Stimulated activated CD4-positive, alpha-beta T cell treated with anti-CD3 and anti-CD28 coated beads, Interleukin-15, amount 100 ng/mL, for 1 hour (primary cell): ENCODE measurements at places on chromosomes 3 and 15.

DNA sequence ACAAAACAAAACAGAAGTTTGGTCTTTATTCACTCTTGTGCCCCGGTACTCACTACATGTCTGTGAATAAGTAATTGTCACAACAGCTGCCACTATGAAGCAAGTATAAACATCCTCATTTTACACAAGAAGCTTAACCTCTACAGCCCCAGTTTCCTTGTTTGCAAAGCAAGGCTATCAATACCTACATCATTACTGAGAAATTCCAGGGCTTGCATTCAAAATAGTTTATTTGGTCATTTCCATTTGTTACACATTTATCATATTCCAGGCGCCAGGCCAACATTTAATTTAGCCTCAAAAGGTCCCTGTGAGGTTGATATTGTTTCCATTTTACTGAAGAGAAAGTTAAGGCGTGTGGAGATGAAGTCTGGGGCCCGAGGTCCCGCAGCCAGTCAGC lies 161.4 kb upstream of the LRTM1 start:
- no peak for DNase-seq

DNA sequence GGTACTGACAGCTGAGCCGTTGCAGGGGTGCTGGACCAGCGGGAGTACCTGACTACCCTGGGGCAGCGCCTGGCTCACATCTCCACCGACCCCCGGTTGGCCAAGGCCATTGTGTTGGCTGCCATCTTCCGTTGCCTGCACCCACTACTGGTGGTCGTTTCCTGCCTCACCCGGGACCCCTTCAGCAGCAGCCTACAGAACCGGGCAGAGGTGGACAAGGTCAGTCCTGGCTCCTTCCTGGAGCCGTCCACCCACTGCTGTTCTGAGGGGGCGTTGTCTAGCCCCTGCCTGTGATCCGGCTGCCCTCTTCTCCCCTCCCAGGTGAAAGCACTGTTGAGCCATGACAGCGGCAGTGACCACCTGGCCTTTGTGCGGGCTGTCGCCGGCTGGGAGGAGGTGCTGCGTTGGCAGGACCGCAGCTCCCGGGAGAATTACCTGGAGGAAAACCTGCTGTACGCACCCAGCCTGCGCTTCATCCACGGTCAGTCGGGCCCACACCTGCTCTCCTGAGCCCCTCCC lies 45.7 kb downstream of the DHX30 start:
- DNase-seq = no peak

- DNase-seq = no peak
These were observed 115.7 kb upstream of the TJP1 start for GRCh38 chr15:29937956-29938355.

GRCh38 chr3:64321747-64322146 lies 96.5 kb upstream of the PRICKLE2 start:
- no peak for DNase-seq

DNA sequence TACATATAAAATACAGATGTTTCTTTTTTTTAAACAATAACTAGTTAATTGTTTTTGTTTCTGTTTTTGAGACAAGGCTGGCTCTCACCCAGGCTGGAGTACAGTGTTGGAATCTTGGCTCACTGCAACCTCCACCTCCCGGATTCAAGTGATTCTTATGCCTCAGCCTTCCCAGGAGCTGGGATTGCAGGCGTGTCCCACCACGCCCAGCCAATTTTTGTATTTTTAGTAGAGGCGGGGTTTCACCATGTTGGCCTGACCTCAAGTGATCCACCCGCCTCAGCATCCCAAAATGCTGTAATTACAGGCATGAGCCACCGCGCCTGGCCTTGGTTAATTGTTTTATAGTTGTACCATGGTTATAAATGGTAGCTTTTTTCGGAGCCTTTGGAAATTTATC lies 72.3 kb downstream of the PIAS1 start:
- no peak for DNase-seq

DNA sequence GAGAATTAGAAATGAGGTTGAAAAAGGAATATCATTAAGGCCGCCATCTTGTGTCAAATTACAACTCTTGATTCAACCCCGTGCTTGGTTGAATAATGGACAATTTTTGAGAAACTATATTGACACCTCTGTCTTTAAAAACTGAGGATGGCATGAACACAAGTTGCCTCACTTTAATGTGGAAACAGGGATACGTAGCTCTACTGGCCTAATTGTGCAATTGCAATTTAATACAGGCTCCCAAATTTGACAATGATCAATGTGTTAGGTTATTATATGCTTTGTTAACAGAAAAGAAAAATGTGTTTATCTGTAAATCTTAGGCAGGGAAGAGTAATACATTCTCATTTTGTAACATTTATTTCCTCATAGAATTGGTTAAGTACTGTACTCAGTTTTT lies 77.1 kb upstream of the MCTP2 start:
- no peak for DNase-seq
